ENCODE measurements at places on chromosomes 16 and 17.

DNA sequence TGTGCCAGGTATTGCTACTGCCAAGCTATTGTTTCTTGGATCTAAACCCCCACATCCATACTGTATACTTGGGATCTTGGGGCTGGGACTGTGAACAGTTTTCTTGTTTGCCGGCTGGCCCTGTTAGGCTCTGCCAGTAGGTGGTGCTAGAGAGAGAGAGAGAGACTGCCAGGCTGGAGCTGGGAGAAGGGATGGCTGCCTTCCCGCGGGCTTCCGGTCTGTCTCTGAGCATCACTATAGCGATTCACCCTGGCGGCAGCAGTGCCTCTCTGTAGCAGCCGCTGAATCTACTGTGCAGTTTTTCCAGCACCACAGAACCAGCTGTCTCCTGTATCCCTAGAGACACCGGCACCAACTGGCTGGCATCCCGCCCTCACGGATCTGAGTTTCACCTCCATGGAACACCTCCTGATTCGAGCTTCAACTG is 201.2 kb downstream of the UTP18 start:
- peak; percentile 62 for DNase-seq

DNA sequence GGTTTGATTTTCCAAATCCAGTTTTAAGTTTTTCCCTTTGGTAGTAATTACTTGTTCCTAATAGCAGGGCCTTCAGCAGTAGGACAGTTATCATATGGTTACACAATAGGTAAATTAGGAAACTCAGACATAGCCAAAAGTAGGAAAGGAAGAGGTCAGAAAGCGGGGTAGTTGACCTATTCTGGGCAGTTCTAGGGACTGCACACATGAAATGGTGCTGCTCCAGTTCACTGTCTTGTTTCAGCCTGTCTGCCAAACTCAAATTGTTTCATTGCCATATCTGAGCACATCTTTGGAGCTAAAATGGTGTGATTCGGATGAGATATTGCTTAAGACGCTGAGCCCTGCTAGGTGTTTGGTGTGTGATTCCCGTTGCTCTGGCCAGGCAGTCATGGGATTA is 56.7 kb downstream of the TANGO6 start:
- no peak for DNase-seq

- peak; percentile 71 for DNase-seq
Observed at GRCh38 chr17:44209786-44210341, 9.6 kb downstream of the UBTF start.

GRCh38 chr16:65071433-65072311 is 50.2 kb downstream of the CDH11 start:
- DNase-seq = no peak

Measured in GM13976 (cell line).